Fibroblast of mammary gland (primary cell): ENCODE measurements at places on chromosomes 12 and 14.

- DNase-seq = no peak
Measured at GRCh38 chr12:67459173-67459572, 189.4 kb upstream of the DYRK2 start.

DNA sequence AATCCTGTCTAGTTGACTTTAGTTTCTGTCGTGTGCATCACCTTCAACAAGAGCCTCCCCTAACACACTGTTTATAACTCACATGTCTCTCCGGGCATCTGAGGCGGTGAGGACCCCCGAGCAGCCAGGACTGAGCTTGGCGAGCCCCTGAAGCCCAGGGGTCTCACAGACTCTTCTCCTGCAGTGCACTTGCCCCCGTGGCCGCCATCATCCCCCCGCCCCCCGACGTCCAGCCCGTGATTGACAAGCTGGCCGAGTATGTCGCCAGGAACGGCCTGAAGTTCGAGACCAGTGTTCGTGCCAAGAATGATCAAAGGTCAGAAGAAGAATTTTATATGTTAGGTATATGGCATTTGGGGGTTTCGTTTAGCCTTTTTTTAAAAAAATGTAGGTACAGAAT, 43.3 kb downstream of the SFSWAP start:
- no peak for DNase-seq

GRCh38 chr12:31201382-31201781, 124.6 kb downstream of the SINHCAF start:
- DNase-seq = no peak

- DNase-seq = no peak
Measured at GRCh38 chr12:57738661-57739237, at the start of gene AGAP2. TSS of gene AGAP2 (minus strand) at chr12:57738742. CDS start at chr12:57738246, 496 bp downstream.

DNA sequence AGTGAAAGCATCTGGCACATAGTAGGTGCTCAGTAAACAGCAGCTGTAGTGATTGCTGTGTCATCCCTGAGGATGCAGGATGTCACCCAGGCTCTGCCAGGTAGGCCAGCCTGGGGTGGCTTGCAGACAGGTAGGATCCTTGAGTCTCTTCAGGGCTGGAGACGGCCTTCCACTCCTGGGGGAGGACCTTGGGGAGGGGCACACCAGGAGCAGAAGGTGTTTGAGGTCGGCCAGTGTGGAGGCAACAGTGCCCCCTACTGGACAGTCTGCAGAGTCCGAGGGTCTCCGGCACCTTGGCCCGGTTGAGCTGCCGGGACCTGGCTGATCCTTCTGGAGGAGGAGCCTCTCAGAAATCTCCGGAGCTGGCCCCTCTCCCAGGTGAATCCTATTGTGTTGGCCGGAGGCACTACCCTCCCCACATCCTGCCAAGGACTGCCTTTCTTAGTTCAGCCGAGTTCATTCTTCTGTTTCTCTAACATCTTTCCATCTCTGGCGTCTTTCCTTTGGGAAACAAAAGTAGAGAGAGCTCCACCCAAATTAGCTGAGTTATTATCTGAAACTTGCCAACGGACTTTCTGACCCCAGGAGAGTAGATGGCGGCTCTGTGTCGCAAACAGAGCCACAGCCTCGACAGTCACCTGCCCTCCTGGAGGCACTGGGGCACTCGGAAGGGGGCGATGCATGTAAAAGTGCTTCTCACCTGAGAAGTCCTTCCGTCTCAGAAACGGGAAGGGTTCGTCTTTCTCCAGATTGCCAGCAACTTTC, 41.8 kb upstream of the CLMN start:
- peak; percentile 44 for DNase-seq

DNA sequence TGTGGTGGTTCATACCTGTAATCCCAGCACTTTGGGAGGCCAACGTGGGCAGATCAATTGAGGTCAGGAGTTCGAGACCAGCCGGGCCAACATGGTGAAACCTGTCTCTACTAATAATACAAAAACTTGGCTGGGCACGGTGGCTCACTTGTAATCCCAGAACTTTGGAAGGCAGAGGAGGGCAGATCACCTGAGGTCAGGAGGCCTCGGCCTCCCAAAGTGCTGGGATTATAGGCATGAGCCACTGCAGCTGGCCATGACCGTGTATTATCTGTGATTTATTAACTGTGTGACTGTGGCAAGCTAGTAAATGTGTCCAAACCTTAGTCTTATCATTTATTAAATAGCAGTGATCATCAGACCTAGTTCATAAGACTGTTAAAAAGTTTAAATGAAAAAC, 7.1 kb upstream of the ITPK1 start:
- no peak for DNase-seq

DNA sequence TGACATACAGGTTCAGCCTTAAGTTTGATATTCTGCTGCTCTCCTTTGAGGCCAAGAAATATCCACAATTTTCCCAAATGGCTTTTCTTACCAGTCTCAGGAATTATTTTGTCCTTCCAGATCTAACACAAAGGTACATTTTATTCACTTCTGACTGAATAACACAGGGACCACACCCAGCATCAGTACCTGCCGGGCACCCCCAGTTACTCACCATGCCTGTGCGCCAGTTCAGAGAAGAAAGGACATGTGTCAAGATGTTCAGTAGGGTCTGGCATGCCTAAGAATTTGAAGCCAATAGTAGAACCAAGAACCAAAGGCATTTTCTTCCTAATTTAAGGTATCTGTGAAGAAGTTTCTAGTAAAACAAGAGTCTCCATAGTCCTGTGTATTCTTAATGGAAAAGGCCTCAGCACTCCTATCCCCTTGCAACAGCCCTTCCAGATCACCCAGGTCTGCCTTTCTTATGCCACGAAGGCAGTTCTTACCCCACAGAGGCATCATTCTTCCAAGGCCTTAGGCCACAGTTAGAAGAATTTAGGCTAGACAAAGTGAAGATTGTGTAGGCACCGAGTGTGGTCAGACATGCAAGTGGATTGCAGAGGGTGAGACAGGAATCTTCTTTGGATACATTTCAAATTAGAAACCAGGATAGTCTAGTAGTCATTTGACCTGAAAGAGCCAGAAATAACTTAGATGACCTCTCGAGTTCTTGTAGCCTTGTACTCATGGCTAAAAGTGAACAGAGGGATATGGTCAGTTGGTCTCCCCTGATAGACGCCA, 140.1 kb upstream of the HIF1A start:
- DNase-seq = peak; percentile 64

DNA sequence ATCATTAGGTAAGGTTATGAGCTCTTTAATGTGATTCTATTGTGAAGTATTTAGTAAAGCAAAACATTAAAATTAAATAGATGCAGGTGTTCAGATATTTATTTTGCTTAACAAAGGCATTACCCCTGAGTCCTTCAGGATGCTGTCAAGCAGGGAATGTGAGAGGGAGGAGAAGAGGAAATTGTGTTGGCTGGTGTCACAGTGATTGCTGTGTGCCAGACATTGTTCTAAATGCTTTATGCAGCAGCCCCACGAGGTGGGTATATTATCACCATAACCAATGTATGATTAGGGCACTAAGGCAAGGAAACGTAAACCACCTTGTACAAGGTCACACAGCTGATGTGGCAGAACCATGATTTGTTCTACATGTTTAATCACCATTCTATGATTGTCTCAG, 80.1 kb downstream of the STAB2 start:
- no peak for DNase-seq

- peak; percentile 94 for DNase-seq
Measured at GRCh38 chr12:48119078-48119833, at the start of gene PFKM. TSS of gene PFKM (plus strand) at chr12:48119364. CDS start at chr12:48122775, 3,411 bp downstream.

DNA sequence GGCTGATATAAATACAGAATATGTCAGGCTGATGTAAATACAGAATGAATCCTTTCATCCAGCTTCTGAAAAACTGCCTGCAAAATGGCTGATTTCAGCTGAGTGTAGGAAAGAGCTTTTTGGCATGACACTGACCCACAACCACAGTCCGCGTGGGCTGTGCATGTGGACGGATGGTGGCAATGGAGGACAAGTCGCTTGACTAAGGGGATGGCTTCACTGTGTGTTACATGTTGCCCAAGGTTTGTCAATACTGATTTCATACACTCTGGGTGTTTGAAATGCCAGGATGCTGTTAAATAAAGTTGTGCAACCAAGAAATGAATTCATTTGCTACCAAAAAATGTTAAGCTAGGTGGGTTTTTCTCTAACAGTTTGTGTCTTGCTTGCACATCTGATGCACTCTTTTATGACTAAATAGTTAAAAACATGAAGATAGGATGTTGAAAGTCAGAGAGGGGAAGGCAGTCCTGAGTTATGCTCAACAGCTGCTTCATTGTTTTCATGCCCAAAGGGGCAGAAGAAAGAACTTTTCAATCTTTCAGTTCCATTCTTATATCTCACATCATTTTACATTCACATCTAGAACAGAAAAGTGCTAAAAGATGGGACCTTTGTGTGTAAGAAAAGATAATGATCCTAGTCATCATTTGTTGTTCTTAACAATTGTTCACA, 36.5 kb upstream of the OVCH1 start:
- DNase-seq = no peak

- DNase-seq = no peak
Measured at GRCh38 chr12:74449872-74450271, 87.8 kb upstream of the ATXN7L3B start.

GRCh38 chr14:104094709-104095425, 9.4 kb downstream of the ASPG start:
- DNase-seq = peak; percentile 28

- DNase-seq = no peak
Measured at GRCh38 chr12:105945880-105946279, 192.9 kb downstream of the NUAK1 start.

- peak; percentile 25 for DNase-seq
Measured at GRCh38 chr12:20105943-20106342, 262.4 kb upstream of the PDE3A start.

GRCh38 chr14:37870632-37871346, 275.4 kb downstream of the TTC6 start:
- peak; percentile 1 for DNase-seq

GRCh38 chr14:95157048-95157326, 342 bp downstream of the DICER1 start:
- no peak for DNase-seq

DNA sequence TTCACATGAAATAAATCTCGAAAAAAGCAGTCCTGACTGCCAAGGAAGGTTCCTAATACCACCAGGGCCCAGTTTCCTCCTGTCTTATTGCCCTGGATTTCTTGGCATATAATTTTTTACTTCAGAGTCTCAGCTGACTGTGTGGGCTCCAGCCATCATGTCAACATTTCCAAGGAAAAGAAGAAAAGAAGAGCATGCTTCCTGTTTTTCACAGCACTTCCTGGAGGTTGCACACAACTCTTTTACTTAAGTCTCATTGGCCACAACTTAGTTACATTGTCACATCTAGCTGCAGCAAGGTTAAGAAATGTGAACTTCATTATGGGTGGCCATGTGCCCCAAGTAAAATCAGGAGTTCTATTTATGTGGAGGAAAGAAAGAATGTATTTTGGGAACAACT, 24.3 kb downstream of the DACT1 start:
- DNase-seq = no peak

GRCh38 chr12:121300083-121300819, 3.7 kb upstream of the CAMKK2 start:
- no peak for DNase-seq

DNA sequence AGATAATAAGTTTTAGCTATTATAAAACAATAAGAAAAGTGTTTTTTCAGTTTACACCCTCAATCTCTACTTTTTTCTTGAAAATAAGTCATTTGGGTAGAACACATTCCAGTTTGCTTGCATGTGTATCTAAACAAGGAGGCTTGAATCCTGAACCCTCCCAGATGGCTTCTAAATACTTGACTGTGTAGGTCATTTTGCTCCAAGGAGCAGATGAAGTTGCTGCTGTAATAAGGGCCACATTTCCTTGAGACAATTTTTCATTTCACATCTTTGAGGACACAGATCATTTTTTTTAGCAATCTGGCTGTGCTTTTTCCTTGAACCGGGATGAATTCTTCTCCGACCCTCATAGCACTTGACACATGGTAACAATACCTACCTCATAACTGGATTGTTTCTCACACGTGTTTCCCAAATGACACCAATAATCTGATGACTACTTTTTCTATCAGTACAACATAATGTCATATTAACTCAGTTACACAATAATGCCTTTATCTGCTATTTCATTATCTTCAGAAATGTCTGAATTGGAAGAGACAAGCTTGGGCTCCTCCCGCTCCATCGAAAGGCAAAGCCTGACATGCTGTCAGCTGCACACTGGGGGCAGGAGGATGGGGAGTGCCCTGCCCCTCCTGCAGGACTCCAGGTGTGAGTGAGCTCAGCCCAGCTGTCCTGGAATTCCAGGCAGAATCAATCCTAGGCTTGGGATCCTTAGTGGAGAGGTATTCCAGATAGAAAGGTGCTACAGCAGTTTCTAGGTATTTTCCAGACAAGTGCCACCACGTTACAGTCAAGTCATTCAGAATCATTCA, 30.9 kb downstream of the GPHB5 start:
- peak; percentile 23 for DNase-seq

- DNase-seq = peak; percentile 88
Measured at GRCh38 chr12:49703647-49704137, 3.5 kb downstream of the FMNL3 start.

- DNase-seq = no peak
Measured at GRCh38 chr12:26599096-26599695, 233.8 kb downstream of the ITPR2 start.

- no peak for DNase-seq
Measured at GRCh38 chr12:114530417-114530816, 124.5 kb upstream of the TBX5 start.

- no peak for DNase-seq
Measured at GRCh38 chr12:47740606-47741339, 15.5 kb upstream of the ENDOU start.

GRCh38 chr12:63792338-63792737, 12.6 kb downstream of the RXYLT1 start:
- DNase-seq = no peak

DNA sequence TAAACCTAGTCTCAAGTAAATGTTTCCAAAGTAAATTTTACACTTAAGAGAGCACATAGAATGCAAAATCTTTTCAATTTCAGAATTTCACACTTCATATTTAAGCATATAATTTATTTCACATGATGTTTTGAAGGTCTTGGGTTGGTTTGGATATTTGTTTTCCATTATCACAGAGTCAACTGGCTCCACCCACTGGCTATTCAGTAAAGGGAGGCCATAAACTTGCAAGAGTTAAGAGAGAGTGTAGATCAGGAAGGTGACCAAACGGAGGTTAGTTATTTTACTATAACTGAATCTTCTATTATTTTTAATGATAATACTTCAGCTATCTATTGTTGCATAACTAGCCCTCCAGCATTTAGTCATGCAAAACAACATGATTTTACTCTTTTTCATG, 6.2 kb upstream of the CPNE8 start:
- peak; percentile 3 for DNase-seq

GRCh38 chr12:130830246-130830551, 8.9 kb downstream of the STX2 start:
- DNase-seq = no peak

DNA sequence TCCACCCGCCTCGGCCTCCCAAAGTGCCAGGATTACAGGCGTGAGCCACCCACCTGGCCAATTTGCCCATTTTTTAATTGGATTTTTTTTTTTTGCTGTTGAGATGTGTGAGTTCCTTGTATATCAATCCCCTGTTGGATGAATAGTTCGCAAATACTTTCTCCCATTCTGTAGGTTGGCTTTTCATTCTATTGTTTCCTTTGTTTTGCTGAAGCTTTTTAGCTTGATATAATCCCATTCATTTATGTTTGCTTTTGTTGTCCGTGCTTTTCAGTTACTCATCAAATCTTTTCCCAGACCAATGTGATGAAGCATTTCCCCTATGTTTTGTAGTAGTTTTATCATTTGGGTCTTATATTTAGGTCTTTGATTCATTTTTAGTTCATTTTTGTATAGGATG, 36.4 kb downstream of the TRAF3 start:
- no peak for DNase-seq

- DNase-seq = no peak
Measured at GRCh38 chr14:74765721-74766120, 2.6 kb downstream of the YLPM1 start.
